Stimulated activated CD4-positive, alpha-beta T cell treated with anti-CD3 and anti-CD28 coated beads, Interleukin-15, amount 100 ng/mL, for 1 hour (primary cell): ENCODE measurements at places on chromosomes 6 and 20.

DNA sequence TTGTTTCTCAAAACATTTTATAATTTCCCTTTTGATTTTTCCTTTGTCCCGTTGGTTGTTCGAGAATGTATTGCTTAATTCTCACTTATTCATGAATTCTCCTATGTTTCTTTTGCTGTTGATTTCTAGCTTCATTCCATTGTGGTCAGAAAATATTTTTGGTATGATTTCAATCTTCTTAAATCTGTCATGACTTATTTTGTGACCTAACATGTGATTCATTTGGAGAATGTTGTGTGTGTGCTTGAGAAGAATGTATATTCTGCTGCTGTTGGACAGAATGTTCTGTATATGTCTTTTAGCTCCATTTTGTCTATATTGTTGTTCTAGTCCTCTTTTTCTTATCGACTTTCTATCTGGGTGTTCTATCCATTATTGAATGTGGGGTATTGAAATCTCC lies 286.2 kb upstream of the RNF217 start:
- no peak for DNase-seq

DNA sequence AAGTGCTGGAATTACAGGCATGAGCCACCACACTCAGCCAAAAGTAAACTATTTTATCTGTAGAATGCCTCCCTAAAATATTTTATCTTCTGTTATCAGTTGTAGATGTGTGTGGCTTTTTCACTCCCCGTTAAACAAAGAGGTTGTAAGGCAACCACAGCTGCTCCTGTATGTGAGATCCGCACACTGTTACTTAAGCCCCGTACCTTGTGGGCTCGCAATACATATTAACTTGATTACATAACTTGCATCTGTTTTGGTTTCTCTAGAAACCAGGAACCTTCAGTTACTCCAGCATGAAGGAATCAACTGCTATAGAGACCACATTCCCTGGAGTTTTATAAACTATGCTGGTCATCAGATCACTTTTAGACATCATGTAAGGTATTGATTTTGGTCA lies 420.1 kb upstream of the SLC35B3 start:
- no peak for DNase-seq

DNA sequence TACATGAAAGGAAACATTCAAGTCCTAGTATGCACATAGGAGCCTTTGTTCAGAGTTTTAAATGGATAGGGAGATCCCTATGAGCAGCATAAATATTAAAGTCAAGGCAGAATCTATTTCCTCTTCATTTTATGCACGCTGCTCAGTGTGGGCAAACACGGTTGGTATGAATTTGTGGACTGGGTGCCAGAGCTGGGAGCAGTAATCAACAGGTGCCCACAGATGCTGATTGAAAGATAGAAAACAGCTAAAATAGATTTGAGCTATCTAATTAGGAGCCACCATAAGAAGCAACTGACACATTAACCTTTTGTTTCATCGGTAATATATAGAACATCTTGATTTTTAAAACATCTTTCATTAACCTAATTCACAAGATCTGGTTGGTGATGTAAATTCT lies 175.5 kb downstream of the EYS start:
- DNase-seq = no peak

- DNase-seq = no peak
Observed at GRCh38 chr20:48395816-48396546, 431.8 kb downstream of the PREX1 start.

- DNase-seq = no peak
Observed at GRCh38 chr6:146361128-146361924, 182.3 kb upstream of the RAB32 start.

- DNase-seq = no peak
Observed at GRCh38 chr6:63941747-63942470, 306.3 kb downstream of the PHF3 start.

DNA sequence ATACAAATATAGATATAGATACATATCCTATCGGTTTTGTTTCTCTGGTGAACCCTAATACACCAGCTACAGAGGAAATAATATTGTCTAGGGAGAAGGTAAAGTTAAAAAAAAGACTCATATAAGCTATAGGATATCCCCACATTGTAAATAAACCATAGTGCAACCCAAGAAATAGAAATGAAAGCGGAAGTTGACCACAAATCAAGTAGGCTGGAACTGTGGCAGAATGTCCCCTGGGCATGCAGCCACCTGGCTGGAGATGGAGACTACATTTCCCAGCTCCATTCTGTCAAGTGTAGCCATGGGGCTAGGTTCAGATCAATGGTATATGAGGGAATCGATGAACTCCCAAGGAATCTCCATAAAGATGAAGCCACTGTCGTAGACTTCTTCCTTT lies 70.1 kb upstream of the RPS6KA2 start:
- DNase-seq = no peak
